ENCODE measurements at places on chromosomes 1 and 21. TPM values are rescaled to one million over a fixed set of nuclear protein-coding genes. Genes with fewer than 3 reads are reported as not detected.
A peak's percentile ranks its signal among the peaks of the same experiment; 100 is the strongest.

GRCh38 chr1:162699366-162699765 lies 67.1 kb downstream of the DDR2 start:
- DNase-seq: no peak

GRCh38 chr21:17794518-17795145 lies 24.5 kb downstream of the C21orf91 start:
- no peak for DNase-seq

DNA sequence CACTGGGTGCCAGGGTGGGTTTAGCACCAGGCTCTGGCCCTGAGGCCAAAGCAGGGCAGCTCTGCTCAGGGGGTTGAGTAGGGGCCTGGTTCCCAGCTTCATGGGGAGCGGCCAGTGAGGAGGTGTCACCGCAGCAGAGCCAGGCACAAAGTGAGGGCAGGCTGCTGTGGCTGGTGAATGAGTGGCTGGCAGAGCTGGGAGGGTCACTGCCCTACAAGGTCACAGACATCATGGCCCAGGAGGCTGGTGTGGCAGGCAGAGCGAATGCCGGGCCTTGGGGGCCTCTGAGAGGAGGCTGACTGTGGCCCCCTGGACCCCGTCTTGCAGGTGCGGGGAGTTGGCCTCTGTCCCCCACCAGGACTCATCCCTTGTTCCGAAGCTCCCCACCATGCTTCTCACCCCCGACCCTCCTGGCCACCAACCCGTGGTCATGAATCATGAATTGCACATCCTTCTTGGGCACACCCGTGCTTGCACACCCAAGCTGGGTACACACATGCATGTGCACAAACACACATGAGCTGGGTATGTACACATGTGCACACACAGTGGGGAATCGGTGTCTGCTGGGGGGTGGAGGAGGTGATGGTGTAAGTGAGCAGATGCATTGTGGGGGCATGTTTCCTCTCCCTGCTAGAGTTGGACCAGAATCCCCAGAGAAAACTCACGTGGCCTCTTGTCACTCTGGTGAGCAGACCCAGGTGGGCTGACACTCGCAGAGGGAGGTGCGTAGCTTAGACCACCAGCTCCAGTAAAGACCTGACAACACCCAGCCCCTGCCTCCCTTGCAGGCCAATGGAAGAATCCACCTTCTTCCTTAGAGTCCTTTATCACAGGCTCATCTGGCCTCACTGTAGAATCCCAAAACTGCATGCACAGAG lies 4.8 kb upstream of the GNB1 start:
- DNase-seq: peak; percentile 5

- no peak for DNase-seq
These were observed 34.9 kb upstream of the PLA2G5 start for GRCh38 chr1:20035114-20035513.

- no peak for DNase-seq
These were observed 295.1 kb downstream of the SIPA1L2 start for GRCh38 chr1:232334811-232335210.

DNA sequence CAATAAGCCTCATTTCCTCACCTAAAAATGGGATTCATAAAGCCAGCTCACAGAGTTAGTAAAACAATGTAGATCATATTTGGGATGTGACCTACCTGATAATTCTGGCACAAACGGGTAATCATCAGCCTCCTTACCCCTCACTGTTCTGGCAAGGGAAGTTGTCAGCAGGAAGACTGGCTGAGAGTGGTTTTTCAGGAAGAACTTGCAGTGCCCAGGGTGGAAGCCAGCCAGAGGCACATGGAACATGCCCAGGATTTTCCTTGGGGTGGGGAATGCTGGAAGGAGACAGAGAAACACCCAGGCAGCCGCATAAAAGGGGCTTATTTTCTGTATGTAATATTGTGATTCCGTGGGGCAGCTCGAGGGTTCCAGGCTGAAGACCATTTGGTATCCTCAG lies 7.7 kb upstream of the SLC5A9 start:
- no peak for DNase-seq

DNA sequence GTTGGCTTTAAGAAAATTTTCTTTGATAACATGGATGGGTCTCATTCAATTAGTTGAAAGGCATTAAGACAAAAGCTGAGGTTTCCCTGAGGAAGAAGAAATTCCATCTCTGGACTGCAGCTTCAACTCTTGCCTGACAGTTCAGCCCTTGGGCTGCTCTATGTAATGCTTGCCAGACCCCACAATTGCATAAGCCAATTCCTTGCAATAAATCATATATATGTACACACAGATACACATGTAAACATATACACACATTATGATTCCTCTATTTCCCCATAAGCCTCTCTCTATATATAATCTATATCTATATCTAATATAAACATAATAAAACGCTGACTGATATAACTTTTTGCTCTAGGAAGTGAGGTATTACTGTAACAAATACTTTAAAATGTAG lies 301.5 kb upstream of the PRMT6 start:
- no peak for DNase-seq

GRCh38 chr1:181849071-181849470 lies 212.4 kb downstream of the ZNF648 start:
- no peak for DNase-seq

- no peak for DNase-seq
These were observed at the start of gene LCE1C for GRCh38 chr1:152806576-152806975. Gene LCE1C, minus strand, starts transcription at chr1:152806651. Its CDS starts 1,173 bp downstream, at chr1:152805478.

DNA sequence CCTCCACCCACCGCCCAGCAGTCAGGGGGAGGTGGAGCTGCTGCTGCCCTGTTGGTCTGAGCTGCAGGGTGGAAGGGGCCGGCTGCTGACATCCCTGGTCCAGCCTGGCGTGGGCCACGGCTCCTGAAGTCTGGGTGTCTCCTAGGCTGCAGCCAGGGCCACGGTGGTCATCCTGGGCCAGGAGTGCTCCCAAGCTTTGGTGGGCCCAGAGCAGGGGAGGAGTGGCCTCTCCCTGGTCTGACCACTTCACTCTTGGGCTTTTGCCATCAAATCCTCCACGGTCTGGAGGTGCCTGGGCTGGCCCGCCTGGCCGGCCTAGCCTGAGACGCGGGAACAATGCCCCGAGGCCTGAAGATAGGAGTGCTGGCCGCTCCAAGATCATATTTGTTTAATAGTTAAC lies 5.8 kb downstream of the PRDM16 start:
- DNase-seq: no peak

DNA sequence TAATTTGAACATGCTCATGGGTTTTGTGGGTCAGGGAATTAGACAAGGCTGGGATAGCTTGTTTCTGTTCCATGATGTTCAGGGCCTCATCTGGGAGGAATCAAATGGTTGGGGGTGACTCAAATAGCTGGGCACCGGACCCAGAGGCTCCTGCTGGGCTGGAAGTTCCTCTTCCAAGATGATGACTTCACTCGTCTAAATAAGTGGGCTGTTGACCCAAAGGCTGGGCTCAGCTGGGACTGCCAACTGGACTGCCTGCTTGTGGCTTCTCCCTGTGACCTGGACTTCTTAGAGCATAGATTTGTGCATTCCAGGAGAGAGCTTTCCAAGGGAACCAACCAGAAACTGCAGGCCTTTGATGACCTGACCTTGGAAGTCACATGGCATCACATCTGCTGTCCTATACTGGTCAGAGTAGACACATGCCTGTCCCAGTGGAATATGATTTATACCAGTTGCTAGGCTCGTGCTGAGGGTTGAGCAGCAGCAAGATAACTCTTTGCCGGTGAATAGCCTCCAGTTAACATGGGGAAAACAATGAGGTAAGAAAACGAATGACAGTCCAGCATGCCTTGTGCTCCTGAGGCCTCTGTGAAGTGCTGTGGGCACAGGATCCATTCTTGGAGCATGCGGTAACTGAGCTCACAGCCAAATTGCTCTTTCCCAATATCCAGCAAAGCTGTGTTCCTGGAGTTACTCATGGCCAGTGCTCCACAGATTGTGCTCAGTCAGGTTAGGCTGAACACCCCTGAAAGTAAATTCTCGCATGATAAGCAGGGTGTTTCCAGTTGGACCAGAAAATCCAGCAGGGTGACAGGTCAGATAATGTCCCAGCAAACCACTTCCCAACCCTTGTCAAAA lies 272.9 kb upstream of the TMEM51 start:
- DNase-seq: no peak

- no peak for DNase-seq
These were observed 142.3 kb upstream of the SAMSN1 start for GRCh38 chr21:14688412-14688811.

GRCh38 chr1:226069811-226070489 lies 7.4 kb downstream of the H3-3A start:
- DNase-seq: no peak

- no peak for DNase-seq
These were observed 22.7 kb downstream of the MAP7D1 start for GRCh38 chr1:36178471-36179219.

DNA sequence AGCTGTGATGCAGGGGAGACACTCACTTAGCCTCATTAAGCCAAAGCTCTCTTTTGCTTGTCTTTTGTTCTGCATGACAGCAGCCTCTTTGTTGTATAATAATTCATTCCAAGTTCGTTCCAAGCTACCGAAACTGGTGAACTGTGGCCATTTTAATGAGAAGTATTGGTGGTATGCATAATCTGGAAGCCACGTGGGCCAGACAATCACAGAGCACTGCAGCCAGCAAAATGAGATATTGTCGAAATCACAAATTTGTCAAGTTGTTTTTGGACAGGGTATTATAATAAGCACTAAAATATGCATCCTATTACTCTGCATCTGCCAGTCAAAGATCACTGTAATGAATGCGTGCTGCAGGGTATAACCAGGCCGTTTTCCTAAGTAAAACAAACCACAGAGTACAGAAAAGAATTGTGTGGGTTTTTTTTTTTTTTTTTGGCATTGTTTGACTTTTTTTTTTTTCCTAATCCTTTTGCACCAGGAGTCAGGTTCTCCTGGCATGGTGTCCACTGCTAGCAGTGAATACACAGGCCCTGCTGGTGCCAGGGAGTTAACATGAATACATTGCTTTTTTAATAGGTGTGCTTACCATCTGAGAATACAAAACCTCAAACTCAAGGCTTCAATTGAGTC lies 423.9 kb downstream of the PTBP2 start:
- no peak for DNase-seq

- peak; percentile 70 for DNase-seq
These were observed 45.8 kb upstream of the CRNN start for GRCh38 chr1:152459596-152460528.

GRCh38 chr1:13976485-13976884 lies 276.5 kb downstream of the PRDM2 start:
- DNase-seq: no peak

GRCh38 chr1:154420961-154421924 lies 16.1 kb downstream of the IL6R start:
- DNase-seq: no peak

DNA sequence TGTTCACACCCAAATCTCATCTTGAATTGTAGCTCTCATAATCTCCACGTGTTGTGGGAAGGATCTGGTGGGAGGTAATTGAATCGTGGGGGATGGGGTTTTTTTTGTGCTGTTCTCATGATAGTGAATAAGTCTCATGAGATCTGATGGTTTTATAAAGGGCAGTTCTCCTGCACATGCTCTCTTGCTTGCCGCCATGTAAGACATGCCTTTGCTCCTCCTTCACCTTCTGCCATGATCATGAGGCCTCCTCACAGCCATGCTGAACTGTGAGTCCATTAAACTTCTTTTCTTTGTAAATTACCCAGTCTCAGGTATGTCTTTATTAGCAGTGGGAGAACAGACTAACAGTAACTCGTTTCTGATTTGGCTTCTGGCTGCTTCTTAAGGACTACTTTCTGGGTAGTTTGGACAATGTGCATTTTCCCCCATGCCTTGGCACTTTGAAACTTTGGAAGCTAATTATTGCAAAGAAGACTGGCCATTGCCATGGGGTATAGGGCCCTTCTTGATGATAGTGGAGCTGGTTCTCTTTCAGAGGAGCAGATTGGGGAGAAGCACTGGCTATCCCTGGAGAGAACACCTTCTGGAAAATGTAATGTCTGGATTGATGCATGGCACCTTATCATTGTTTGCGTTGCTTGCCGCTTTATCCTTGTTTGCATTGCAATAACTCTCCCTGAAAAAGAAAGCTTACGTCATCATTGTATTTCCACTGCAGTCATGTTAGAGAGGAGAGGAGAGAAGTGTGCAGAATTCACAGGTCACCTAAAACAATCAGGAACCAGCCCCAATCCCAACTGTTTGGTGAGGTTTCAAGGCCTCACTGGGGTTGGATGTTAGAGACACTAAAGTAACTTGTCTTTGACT lies 5.9 kb downstream of the CNIH3 start:
- DNase-seq: no peak

- DNase-seq: no peak
These were observed 497 bp downstream of the FCRLB start for GRCh38 chr1:161721738-161722343.

- no peak for DNase-seq
These were observed 146.4 kb upstream of the ATP1B1 start for GRCh38 chr1:168960114-168960513.

AGT gene
- total RNA-seq: 36.1 TPM

BTBD19 gene
- 1.2 TPM for total RNA-seq

SCP2 gene
- 75.9 TPM for total RNA-seq

CACHD1 gene
- 5.1 TPM for total RNA-seq

SLC26A9 gene
- total RNA-seq: 0.32 TPM

TLCD4 gene
- total RNA-seq: 16.7 TPM

EPHB2 gene
- total RNA-seq: 0.32 TPM

MROH7 gene
- total RNA-seq: 7.0 TPM

NKAIN1 gene
- 3.7 TPM for total RNA-seq

Measured in psoas muscle (tissue), 8 donors.